ENCODE measurements at places on chromosomes 12 and 14.
A peak's percentile ranks its signal among the peaks of the same experiment; 100 is the strongest.

DNA sequence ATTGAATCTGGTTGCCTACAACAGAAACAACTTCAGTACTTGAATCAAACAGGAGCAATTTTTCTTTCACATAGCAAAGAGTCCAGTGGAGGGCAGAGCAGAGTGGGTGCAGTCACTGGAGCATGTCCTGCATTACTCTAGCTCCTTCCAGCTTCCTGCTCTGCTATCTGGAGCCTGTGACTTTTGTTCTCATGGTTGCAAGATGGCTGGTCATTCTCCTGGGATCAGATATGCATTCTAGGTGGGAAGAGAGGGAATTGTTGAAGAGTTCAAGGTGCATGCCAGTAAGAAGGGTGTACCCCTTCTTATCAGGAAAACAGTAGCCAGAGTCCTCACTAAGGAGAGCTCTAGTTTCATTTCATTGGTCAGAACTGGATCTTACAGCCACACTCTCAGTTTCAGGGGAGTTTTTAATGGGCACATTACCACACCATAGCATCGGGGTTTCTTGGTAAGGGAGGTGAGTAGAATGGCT is 8.0 kb downstream of the IFT43 start:
- no peak for DNase-seq

DNA sequence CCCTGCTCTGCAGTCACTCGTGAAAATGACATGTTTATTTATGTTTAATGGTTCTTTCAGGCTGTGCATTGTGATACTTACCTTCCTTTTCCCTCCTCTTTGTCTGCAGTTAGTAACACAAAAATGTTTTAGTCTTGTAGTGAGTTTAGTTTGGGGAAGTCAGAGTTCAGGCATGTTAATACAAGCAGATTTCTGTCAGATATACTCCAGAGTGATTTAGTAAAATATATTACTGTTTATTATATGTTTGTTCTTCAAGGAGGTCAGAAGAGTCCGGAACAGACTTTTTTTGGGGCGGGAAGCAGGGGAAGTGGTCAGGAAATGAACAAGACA is 28.7 kb downstream of the MSRB3 start:
- DNase-seq, result no peak

- peak; percentile 94 for DNase-seq
Observed at GRCh38 chr12:108664338-108665258, 30.9 kb upstream of the SELPLG start.

DNA sequence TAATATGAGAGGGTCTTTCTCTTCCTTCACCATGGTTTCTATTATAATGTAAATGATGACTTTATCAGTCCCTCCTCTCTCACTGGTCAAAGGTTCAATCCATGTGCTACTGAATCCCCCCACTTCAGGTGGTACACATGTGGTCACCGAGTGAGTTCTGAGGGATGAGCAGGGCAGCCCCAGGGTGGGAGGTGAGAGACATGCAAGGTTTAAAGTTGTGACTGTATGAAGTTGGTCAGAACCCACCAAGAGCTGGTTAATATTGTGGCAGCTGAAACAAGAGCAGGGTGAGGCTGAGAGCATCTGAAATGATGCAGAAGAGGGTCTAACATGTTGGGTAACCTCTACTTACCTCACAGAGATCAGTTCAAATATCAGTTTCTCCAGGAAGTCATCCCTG is 444.7 kb upstream of the FBXO33 start:
- DNase-seq, result no peak

- no peak for DNase-seq
Observed at GRCh38 chr12:125003021-125003420, 9.6 kb downstream of the BRI3BP start.

GRCh38 chr12:27589419-27589818 is 65.4 kb downstream of the PPFIBP1 start:
- no peak for DNase-seq

DNA sequence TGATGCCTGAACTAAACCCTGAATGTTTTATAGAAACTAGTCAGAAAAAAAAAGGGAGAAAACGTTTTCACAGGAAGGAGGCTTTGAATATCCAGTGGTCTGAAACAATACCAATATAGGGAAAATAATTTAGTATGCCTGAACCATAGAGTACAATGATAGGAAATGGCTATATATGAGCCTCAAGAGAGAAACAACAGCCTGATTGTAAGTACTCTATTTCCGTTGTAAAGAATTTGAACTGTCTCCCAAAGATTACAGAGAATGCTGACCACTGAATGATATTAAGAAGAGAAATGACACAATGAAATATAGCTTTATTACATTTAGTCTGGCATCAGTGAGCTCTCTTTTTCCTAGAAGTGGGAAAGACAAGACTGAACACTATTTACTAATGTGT is 5.5 kb upstream of the GABARAPL1 start:
- no peak for DNase-seq

DNA sequence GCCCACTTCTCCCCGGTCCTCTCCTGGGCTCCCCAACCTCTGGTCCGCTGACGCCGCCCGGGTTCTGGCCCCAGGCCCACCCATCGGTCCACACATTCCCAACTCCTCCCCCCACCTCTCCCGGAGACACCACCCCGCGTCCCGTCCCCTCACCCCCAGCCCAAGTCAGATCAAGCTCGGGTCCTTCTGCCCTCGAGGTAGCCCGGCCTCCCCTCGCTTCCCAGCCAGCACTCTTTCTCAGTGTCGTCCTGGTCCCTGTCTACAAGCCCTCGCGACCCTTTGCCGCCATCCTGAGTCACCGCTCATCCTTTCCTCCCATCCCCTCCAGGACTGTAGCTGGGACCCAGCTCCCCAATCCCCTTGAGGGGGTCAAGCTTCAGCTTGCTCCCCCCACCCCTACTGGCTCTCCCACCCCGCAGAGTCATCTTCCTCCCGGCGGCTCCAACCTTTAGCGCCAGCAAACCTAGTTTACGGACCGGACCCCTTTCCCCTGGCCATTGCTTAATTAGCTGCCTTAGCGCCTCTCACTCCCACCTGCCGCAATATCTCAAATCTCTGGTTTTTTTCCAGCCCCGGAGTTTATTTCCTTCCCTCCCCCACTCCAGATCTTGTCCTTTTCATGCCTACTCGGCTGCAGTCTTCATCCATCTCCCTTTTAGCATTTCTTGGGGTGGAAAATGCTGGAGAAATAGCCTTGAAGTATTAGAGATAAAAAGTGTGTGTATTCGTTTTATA is 1.1 kb downstream of the PPP4R4 start:
- DNase-seq, result no peak

DNA sequence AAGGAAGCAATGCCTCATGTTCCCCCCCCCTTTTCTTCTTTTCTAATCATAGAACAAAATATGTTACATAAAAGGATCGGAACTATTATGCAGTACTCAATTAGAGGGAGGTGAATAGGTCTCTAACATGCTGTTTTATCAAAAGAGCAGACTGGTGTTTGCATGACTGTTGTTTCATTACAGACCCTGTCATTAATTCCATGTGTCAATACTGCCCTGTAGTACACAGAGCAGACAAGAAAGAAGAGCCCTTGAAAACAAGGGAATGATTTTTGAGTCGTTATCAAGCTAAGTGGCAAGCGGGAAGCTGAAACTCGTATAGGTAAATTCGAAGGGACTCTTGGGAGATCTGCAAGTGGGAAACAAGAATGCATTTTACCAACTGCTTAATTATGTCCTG is 76.9 kb upstream of the TMEM263 start:
- no peak for DNase-seq

DNA sequence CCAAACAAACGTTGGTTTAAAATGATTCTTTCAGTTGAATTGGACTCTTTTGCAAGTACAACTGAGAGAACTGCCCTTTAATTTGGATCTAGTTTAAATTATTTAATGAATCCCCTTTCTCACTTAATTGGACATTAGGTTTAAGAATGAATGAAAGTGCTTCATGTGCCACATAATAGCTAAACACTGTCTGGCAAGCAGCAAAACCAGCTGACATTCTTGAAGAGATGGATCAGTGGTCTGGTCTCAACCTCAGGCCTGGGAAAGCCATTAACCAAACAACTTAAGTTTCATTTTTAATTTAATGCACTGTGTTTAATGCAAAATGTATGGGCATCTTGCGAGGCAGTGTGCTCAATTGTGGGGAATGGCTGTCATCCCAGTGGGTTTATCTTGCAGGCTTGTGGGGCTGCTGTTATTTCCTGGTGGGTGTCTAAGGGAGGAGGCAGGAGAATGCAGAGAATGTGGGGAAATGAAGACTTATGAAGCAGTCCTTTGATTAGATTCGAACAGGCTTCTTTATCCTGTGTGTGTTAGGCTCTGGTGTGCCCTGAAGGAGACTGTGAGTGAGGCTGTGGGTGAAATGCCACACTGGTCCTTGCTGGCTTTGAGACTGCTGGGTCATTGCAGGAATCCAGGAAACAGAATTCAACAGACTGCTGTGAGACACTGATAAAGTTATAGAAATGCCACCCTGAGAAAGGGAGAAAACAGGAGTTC is 144.1 kb upstream of the PELI2 start:
- peak; percentile 6 for DNase-seq

- DNase-seq, result no peak
Observed at GRCh38 chr12:3554371-3555115, 63.5 kb downstream of the PRMT8 start.

DNA sequence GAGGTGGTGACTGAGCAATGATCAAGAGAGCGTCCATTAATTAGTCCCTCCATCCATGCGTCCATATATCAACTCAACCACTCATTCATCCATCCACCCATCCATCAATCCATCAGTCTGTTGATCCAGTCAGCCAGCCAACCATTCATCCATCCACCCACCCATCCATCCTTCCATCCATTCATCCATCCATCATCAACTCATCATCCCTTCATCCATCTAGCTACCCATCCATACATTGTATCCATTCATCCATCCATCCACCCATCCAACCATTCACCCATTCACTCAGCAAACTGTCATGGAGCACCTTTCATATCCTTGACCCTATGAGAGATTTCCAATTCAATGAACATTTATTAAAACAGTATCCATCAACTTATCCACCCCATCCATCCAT is 28.1 kb downstream of the MAP1LC3B2 start:
- DNase-seq, result no peak

- no peak for DNase-seq
Observed at GRCh38 chr14:68662392-68662791, 130.5 kb downstream of the ZFP36L1 start.

DNA sequence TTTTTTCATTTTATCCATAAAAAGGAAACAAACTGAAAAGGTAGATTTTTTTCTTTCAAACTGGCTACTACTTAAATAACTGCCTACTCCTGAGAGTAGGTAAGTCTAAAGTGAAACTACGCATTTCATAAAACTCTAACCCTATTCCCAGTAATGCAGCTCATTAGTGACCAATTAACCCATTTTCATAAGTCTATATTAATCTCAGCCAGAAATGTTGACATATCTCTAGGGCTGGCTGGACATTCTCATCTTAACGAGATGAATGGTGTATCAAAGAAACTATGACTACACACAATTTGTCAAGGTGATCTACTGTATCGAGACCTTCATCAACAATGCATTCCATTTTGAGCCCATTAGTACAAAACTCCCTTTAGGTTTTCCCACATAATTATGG is 57.2 kb downstream of the EPS8 start:
- DNase-seq, result no peak

GRCh38 chr14:60643463-60644314 is 5.6 kb downstream of the SIX1 start:
- no peak for DNase-seq

DNA sequence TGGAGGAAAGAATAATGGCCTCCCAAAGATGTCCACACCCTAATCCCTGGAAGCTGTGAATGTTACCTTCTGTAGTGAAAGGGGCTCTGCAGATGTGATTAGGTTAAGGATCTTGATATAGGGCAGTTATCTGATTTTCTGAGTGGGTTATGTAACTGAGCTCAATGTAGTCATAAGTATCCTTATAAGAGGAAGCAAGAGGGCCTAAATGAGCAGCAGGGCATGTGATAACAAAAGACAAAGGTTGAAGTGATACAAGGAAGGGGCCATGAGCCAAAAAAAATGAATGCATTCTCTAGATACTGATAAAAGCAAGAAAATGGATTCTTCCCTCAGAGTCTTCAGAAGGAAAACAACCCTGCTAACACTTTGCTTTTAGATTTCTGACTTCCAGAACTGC is 78.8 kb downstream of the OSBPL8 start:
- DNase-seq, result no peak

GRCh38 chr14:92759300-92759678 is 10.9 kb upstream of the LGMN start:
- peak; percentile 28 for DNase-seq

- no peak for DNase-seq
Observed at GRCh38 chr14:74965486-74966153, 10.2 kb upstream of the PGF start.

DNA sequence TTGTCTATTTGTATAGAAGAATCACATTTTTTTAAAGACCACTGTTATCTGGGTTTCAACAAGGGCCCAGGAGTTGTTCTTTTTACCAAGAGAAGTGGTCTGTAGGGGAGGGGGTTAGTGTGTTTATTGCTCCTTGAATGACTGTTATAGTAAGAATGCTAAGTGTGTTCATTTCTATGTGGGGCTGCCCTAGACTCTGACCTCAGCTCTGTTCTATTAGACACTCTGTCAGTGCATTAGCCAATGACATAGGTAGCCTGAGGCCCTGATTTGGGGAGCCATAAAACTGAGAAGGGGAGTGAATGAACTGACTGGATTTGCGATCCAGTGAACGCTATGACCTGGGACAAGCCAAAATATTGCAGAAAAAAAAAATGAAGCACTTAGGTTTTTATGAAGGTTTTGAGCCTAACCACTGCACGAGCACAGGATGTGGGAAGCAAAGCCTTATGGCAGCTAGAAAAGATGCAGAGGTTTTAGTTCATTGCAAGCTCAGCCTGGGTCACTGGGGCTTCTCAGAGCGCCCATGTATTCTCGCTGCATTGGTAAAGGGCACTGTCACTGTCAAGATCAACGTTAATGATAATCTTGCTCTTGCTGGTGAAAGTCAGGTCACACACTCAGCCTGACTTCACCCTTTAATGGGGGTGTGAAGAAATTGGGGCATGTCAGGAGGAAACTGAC is 63.8 kb downstream of the PRKCH start:
- no peak for DNase-seq

DNA sequence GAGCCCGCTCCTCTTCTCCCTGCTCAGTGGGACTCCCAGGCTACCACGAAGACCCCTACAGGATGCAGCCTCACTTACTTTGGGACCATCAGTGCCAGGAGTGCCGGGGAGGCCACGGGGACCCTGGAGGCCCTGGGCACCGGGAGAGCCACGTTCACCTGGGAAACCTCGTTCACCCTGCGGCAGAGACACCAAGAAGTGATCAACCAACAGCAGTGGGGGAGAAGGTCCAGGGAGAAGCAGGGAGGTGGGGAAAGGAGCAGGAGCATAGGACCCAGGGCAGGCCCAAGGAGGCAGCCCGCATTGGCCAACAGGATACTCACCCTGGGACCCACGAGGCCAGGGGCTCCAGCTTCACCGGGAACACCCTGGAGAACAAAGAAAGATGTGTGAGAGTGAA is 19.4 kb downstream of the TMEM106C start:
- DNase-seq, result no peak

DNA sequence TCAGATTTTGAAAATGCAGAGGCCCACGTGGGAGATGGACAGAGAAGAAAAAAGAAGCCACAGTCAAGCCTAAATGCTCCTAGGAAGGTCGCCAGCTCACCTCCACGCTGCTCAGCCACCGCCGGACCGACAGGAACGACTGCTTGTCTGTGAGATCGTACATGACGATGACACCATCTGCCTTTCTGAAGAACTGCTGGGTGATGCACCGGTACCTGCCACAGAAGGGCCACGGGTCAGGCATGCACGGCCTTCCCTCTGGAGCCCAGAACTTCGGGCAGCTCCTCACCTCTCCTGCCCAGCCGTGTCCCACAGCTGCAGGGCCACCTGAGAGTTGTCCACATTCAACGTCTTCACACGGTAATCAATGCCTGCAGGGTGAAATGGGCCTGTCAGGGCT is 125.6 kb downstream of the CRACR2A start:
- no peak for DNase-seq

Measured in brain microvascular endothelial cell (primary cell).